T-helper 1 cell (primary cell): ENCODE measurements at places on chromosomes 16 and 17.
A peak's percentile ranks its signal among the peaks of the same experiment; 100 is the strongest.

- DNase-seq, result no peak
These were observed 5.5 kb downstream of the MLLT6 start for GRCh38 chr17:38710604-38710962.

GRCh38 chr17:40323391-40324381, 14.7 kb downstream of the RARA start:
- DNase-seq, result peak; percentile 78

DNA sequence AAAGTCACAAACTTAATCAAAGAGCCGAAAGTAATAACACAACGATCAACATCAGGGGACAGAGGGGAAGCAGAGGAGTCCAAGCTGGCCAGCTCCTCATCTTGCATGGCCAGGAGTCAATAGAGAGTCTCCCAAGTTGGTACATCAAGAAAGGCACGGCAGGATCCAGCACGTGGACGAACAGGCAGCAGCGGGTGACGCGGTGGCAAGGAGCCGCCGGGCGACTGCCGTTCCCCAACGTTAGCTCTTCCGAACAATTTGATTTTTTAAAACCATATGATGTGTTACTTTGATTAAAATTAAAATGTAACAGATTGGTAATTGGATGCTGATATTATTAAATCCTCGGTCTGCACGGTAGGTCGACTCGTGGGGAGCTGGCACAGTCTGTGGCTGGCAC, 81.8 kb upstream of the DOC2B start:
- no peak for DNase-seq

DNA sequence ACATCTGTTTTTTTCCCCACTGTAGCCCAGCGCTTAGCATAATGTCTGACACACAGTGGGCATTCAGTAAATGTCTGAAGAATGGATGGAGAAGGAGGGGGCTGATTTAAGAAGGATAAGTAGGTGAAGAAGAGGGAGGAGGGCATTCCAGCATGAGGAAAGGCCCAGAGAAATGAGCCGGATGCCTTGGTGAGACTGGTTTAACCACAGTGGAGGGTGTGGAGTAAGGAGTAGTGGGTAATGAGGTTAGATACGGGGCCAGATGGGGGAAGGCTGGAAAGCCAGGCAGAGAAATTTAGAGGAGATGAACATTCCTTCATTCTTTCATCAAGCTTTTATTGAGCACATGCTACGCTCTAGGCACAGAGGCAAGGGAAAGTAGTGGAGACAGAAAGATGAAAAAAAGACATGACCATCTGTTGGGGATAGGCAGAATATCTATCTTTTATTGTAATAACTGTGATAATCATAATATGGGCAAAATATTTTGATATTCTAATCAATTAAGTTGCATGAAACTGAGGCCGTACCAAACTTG, 43.7 kb upstream of the NFAT5 start:
- no peak for DNase-seq

DNA sequence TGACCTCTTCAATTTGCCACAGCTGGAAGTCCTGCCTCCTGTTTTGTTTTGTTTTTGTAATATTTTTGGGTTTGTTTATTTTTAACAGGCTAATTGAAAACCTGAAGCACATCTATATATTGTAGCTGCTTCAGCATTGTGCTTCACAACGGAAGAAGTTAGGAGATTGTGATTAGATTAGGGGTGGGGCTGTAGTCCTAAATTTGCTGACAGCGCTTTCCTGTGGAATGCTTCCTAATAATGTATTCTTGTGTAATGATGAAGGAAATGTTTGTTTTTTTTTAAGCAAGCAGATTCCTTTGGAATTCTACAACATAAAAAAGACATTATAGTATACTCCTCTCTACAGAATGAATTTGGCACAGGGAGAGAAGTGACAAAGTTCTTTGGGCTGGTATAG, 70.1 kb downstream of the NLK start:
- no peak for DNase-seq

DNA sequence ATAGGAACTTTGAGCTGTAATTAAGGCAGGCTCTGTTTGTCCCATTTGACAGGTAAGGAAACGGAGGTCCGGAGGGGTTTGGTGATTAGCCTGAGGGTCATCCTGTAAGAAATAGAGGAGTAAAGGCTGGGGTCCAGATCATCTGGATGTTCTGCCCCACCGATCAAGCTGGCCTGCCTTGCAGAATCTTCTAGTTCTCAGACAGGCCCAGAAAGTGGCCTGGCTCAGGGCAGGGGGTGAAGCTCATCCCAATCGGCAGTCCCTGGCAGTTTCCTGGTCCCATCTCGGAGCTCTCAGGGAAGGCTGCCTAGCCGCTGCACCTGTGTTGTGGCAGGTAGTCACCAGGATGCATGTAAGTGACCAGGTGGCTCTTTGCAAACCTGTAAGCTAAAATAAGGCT, 4.2 kb downstream of the PIMREG start:
- no peak for DNase-seq

DNA sequence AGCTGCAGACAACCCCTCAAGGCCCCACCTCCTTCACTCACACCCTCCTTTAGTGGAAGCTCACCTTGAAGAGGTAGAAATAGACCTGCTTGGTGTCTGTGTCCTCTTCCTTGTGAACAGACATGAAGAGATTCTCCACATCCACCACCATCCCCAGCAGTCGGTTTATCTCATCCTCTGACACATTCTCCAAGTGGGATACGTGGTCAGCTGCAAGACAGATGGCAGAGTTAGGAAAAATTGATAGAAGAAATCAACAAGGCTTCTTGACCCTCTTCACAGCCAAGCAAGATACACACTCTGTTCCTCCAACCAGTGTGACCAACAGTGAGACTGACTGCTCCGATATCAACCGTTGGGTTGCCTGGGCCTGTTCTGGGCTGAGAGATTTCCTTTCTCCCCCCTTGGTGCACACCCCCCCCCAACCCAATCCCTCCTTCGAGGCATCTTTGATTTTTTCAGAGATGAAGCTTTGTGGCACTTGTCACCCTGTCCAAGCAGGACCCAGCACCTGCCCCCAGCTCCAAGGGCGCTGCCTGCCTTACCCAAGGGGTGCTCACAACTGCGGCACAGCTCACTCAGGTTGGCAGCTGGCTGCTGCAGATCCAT, 902 bp downstream of the KAT2A start:
- no peak for DNase-seq

- no peak for DNase-seq
These were observed 120.3 kb upstream of the MON1B start for GRCh38 chr16:77070683-77071082.

GRCh38 chr16:75065521-75066149, 50.9 kb downstream of the LDHD start:
- DNase-seq, result no peak

DNA sequence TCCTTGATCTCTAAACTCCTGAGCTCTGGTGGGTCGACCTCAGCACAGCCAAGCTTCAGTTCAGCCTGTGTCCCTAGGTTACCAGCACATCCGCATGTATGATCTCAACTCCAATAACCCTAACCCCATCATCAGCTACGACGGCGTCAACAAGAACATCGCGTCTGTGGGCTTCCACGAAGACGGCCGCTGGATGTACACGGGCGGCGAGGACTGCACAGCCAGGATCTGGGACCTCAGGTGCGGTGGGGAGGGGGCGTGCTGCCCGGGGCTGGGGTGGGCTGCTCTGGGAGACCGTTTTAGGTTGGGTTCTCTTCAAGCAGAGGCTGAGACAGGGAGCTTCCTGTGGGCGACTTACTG, 1.1 kb downstream of the MLST8 start:
- DNase-seq, result no peak

- DNase-seq, result no peak
These were observed 33.0 kb downstream of the STAT3 start for GRCh38 chr17:42354956-42355843.

GRCh38 chr16:24873028-24873427, 27.3 kb downstream of the SLC5A11 start:
- DNase-seq, result no peak

- DNase-seq, result no peak
These were observed 80.9 kb downstream of the GOSR1 start for GRCh38 chr17:30557916-30558685.

DNA sequence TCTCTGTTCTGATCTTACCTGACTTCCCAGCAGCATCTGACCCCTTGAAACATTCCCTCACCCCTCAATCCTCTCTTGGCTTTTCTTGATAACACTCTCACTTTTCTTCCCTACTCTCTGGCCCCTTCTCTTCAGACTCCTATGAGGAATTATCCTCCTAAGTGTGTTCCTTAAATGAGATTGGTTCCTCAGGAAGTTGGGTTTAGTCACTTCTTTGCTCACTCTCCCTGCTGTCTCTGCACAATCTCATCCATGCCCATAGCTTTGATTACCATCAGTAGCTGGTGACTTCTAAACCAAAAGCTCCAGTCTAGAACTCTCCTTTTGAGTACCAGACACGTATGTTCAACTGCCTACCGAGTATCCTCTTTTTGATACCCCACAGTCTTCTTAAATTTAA, 13.0 kb downstream of the MED24 start:
- DNase-seq, result no peak

- no peak for DNase-seq
These were observed 5.2 kb upstream of the GSE1 start for GRCh38 chr16:85607796-85608514.

- peak; percentile 64 for DNase-seq
These were observed at the start of gene EME2 for GRCh38 chr16:1772362-1772907. Gene EME2 (plus strand): TSS chr16:1772810. CDS start chr16:1773228, 418 bp downstream.

- no peak for DNase-seq
These were observed 171.2 kb upstream of the MPHOSPH6 start for GRCh38 chr16:82341146-82341669.

DNA sequence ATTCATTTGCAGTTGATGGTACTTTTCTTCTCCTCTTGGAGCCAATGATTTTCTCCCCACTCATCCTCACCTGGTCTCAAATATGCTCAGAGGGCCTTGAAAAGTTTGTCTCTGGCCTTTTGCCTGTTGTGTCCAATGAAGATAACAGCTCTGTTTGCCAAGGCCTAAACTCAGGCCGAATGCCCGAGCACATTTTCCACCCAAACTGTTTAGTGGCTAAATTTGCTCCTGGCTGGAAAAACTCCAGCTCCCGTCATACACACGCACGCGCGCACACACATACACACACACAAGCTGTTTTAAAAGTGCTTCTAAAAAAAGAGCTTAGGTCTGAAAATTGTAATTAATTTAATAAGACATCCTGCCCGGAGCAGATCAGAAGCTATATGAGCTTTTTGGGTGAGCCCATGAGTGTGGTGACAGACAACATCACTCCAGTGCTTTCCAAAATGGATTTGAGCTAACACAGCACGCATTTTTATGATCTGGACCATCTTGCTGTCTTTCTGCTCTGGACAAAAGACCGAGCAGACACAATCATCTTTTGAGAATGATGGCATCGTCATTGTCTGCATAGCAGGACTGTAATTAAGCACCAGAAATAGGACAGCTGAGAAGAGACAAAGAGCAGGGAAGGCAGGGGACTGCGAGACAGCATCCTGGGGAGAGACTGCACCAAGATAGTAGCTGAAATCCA, 48.9 kb downstream of the IRX6 start:
- no peak for DNase-seq

- DNase-seq, result peak; percentile 72
These were observed 7.1 kb upstream of the FTSJ3 start for GRCh38 chr17:63834431-63835166.

GRCh38 chr16:31371008-31371407, 16.0 kb downstream of the ITGAX start:
- DNase-seq, result no peak

GRCh38 chr17:10063730-10064241, 134.6 kb downstream of the GAS7 start:
- DNase-seq, result no peak

- DNase-seq, result no peak
These were observed 67.3 kb downstream of the ANKRD11 start for GRCh38 chr16:89422905-89423630.

DNA sequence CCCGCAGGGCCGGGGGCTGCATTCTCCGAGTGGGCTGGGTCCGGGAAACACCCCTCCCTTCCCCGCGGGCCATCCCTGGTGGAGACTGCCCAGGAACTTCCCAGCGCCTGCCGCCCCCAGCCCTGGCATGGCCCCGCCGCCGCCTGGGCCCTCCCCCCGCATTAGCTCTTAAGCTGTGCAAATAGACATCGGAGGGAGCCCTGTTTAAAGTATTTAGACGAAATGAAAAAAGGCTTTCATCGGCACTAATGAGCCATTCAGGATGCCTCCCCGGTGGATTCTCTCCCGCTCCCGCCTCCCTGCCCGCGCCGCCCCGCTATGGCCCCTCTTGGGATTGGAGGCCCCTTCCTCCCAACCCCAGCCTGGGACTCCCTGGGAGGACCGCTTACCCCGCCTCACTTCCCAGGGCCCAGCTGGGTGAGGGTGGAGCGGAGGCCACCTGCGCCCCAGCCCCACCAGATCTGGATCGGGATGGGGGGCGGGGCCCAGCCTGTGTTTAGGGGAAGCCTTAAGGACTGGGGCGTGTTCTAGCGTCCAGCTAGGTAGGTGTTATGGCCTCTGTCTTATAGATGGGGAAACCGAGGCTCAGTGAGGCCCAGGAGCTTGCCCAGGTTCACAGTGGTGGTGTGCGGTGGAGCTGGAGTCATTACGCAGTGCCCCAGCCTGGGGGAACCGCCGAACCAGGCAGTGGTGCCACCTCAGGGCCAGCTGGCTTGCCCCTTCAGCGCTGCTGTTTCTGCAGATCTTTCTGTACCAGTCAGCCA, 19.7 kb downstream of the SEZ6 start:
- no peak for DNase-seq

GRCh38 chr16:80988756-80989155, 17.9 kb downstream of the CMC2 start:
- DNase-seq, result no peak

- DNase-seq, result no peak
These were observed 5.9 kb upstream of the SSTR5 start for GRCh38 chr16:1066584-1067172.

DNA sequence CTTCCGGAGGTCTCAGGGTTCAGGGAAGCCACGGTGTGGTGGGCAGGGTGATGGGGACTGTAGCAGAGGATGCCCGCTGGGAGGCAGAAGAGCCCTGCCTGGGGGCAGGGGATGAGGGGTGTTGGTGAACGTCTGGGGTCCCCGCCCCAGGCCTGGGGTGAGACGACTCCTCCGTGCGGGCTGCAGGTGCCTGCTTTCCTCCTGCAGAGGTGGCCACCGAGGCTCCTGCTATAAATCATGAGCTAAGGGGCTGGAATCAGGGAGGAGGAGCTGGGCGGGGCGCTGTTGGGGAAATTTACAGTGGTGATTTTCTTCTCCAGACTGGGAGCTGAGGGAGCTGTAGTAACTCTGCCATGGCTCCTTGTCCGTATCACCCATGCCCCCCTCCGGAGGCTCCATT, 167.0 kb downstream of the MRM1 start:
- DNase-seq, result no peak

GRCh38 chr17:27565874-27566670, 64.9 kb upstream of the LGALS9 start:
- no peak for DNase-seq

- no peak for DNase-seq
These were observed 63.3 kb downstream of the CYB561 start for GRCh38 chr17:63382826-63383225.

DNA sequence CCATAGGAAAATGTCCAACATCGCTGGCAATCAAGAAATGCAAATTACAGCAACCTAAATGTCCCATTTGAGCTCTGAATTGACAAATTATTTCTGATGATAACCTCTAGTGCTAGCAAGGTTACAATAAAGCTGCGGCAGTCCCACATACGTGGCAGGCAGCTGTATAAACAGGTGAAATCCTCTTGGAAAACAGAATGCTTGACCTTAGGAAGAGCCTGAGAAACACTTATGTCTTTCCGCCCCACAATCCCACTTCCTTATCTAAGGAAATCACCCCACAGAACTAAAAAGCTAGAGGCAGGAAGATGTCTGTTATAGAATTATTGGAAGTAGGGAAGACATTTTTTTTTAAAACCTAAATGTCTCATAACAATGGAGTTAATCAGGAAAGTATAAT, 154.3 kb downstream of the KATNIP start:
- DNase-seq, result no peak
